ENCODE measurements at places on chromosomes 7 and 10.

GRCh38 chr7:33909318-33909717 is 4.0 kb downstream of the BMPER start:
- no peak for DNase-seq

- DNase-seq: no peak
Observed at GRCh38 chr7:29480451-29480850, 83.2 kb upstream of the PRR15 start.

DNA sequence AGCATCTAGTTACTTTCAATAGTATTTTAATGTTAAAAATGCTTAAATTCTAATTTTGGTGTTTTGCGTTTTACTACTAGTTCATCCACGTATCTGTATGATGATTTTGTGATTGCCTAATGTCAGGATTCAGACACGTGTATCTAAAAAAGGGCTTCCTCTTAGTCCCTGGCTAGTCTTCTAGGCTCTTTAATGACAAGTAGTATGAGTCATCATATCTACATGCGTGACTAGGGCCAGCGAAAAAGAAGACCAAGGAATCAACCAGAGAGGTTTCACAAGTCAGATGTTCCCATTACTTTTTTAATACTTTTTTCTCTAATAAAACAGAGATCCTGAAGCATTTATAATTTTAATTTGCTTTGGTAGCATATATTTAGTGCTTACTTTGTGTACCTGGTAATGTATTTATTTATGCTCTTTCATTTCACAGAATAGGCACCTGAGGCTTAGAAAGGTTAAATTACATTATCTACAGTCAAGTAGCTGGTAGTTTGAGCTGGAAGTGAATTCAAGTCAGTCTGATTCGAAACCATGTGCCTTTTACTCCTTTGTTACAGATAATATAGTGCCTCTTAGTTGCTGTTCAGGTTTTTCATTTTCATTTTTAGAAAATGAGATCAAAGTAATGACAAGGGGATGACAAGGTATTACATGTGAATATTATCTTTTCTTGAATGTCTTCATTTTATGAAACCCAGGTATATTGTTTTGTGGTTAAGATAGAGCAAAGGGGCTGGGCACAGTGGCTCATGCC is 140.3 kb downstream of the FOXP2 start:
- DNase-seq: no peak

DNA sequence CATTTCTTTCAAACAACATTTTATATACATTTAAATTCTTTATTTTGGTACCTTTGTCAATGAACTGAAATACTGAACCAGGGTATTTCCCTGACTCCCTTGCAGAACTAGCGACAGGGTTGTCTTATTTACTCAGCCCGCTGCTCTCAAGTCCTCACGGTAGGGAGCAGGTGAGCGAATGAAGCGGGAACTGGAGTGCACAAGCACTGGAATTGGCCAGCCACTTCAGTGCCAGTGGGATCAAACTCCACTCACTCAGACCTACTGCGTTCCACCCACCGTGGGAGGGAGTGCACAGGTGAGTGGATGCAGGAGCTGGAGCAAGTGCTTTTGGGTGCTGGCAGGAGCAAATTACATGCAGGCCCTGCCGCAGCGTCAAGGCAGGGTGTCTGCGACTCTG is 28.1 kb upstream of the NEUROD6 start:
- DNase-seq: no peak

- DNase-seq: no peak
Observed at GRCh38 chr7:36129048-36129534, 24.0 kb upstream of the EEPD1 start.

GRCh38 chr7:103445228-103446048 is 569 bp downstream of the SLC26A5 start:
- DNase-seq: no peak

- no peak for DNase-seq
Observed at GRCh38 chr10:125982260-125982948, 86.0 kb downstream of the FANK1 start.

DNA sequence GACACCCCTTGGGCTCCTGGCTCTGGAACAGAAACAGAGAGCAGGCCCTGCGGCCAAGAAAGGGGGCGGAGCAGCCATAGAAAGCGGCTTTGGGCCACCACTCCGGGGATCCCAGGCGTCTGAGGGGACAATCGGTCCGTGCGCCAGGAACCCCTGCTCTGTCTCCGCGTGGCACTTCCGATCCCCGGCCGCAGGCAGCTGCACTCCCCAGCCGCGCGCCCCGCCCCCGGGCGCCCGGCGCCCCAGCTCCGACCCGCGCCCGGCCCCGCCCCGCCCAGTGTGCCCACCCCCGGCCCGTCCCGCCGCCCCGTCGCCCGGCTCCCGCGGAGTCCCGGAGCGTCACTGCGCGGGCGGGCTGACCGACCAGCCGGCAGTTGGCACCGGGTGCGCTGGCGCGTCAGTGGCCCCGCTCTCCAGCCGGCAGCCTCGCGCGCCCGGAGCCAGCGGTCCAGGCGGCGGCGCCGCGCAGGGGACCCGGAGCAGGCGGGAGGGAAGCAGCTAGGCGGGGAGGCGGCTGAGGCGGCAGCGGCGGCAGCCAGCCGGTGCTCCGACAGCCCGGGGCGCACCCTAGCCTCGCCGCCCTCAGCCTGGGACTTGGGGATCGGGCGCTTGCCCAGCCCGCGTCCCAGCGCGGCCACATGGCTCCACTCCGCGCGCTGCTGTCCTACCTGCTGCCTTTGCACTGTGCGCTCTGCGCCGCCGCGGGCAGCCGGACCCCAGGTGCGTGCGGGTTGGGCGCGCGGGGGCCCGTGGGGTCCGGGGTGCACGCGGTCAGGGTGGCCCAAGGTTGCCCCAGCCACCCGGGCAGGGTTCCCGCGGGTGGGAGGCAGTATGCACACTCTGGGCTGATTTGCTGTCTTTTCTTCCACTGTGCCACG is at the start of gene ADAMTS14:
Gene ADAMTS14, plus strand, starts transcription at position 342 of the 878 bp plus-strand sequence. Its CDS starts 297 bp downstream, at position 639.
- DNase-seq: no peak

GRCh38 chr7:37065779-37066271 is 341.5 kb upstream of the AOAH start:
- DNase-seq: no peak

DNA sequence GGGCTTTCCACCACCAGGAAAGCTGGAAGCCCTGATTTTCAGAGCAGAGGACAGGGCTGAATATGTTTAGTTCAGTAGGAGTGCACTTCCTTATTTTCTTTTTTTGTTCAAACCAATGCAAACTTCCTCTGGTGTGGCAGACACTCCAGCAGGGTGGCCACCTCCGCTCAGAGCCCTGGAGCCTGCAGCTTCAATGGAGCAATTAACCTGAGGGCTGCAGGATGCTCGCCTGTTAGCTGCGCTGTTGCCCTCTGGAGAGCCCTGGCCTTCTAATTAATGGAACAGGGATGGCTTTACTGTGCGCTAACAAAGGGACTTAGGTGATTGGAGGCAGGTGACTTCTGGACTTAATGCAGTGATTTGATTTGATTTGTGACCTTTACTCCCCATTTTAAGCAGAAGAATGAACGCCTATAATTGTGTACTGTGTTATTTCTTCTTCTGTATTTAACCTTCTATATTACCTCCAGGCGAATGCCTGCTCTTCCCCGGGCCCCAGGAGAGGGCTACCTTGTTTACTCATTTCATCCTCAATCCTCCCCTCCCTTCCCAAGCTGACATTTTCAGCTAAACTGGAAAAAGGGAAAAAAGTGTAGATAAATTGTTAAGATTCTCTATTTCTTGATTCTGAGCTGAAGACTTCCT is 123.0 kb upstream of the CTBP2 start:
- DNase-seq: no peak

DNA sequence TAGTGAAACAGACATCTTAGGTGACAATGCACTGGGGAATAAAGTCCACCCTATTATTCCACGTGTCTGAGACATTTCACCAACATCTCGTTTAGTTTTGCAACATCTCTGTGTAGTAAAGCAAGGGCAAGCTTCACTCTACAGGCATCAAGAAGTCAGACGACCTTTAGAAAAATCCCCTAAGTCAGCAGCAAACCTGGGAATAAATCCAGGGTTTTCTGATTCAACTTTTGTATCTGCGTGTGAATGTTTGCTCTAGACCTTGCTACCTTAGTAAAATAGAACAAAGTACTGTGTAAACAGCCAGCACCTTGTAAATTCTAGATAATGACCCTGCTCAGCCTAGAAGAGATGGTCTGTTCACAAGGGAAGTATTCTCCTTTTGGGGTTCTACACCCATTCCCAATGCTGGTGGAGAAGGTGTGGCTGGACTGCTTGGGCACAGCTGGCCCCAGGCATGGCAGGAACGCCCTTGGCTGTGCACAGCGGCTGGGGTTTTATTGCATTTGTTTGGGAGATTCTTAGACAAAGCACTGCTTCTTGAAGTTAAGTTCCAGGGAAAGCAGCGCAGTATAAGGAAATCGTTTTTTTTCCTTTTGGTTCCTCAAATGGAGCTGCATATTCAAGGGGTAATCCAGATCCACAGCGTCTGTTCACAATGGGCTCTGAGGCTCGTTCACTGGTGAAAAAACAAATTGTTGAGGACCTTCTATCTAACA is 38.3 kb upstream of the GALNTL5 start:
- DNase-seq: no peak

DNA sequence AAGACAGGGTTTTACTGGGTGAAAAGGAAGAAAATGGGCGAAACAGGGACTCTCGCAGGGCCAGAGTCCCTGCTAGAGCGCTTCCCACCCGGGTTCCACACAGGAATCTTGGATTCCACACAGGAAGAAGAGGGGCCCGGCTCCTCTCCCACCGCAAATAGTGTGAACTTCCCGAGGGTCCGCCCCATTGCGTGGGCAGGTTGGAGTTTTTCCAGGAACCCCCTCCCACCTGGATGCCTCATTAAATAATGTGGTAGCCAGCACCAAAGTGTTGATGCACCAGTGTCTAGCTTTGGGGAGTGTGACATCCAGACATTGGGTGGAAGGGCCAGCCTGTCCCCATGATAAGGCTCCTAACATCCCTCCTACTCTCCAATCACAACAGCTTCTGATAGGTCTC is 330.3 kb upstream of the ZNF32 start:
- DNase-seq: no peak

- DNase-seq: no peak
Observed at GRCh38 chr10:25631471-25631870, 302.6 kb upstream of the MYO3A start.

GRCh38 chr7:42217548-42217947 is 19.5 kb downstream of the GLI3 start:
- no peak for DNase-seq

DNA sequence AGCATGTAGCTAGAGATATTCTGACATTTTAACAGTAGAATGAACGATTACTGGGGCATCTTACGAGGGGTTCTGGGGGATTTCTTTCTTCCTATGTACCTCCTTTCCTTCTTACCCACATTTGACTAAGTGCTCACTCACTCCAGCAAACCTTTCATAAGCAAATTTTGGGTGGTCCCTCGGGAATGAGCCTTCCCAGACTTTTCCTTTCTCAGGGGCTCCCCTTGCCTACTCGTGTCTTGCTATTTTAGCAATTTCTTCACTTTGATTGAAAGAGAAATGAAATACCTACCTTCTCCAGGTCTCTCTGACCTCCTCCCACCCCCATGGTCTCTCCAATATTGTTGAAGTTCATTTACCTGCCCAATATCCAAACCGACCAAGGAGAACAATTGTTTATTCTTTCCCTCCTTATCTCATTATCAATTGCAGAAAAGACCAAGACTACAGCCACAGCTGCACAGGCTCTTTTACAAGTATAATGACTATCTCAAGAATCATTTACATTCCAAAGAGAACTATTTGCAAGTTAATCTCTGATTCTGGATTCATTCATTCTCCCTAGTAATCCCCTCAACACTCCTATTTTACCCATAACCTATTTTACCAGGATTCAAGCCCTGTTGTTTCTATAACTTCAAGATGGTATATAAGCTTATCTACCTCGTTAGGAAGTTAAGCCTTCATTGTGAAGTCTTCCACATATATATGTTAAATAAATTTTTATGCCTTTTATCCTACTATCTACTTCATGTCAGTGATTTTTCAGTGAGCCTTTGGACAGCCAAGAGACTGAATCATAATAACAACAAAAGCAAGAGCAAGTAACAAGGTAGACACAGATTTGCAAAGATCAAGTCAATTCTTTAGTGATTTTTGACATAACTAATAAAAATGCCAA is 480.6 kb downstream of the IPMK start:
- no peak for DNase-seq

DNA sequence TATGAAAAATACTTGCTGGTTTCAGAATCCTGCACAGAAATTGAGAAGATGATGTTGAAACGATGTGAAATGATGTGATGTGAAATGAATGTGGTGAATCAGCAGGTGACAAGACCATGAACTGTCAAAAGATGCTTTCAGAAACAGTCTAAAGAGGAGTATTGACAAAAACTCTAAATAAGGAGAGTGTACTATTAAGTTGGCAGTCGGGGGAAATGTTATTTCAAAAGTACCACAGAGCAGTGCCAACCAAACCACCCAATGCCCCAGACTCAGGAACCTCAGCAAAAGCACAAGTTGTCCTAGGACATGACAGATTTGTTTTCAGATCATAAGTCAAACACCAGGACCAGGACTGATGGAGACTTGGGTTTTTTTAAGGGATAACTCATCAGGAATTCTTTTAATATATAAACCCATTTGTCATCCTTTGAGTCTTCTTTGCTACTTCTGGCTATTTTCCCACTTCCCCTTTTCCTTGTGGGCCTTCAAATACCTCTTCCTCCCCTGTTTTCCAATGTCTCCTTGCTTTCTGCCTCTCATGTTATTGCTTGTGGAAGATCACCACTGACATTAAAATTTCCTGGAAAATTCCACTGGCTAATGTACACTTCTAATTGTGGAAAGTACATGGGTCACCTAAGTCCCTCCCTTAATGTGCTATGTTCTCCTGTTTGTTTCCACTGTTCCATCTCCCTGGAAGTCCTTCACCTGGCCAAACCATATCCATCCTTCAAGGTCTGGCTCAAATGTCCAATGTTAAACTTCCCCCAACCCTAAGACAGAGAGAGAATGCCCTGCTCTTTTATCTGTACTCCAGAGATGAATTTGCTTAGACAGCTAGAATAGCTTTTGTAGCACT is 10.2 kb upstream of the PPP1R3C start:
- DNase-seq: no peak

- no peak for DNase-seq
Observed at GRCh38 chr7:55108818-55109217, 90.0 kb downstream of the EGFR start.

DNA sequence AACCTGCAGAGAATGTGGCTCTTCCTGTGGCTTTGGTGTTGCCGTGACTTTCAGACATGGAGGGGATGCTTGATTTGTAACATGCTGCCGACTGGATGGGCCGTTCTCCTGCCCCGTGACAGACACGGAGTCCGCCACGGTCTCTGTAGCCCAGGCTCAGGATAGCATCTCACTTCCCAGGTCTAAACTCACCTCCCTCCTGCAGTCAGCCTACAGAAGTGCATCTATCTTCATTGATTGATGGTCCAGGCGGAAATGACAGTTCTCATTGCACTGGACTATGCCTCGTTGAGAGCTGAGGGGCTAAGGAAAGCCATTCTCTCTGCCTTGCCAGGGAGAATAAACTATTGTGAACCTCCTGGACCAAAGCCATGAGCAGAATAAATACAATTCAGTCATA is 77.5 kb downstream of the CHN2 start:
- no peak for DNase-seq

- no peak for DNase-seq
Observed at GRCh38 chr10:50385624-50386023, 134.3 kb upstream of the ASAH2 start.

DNA sequence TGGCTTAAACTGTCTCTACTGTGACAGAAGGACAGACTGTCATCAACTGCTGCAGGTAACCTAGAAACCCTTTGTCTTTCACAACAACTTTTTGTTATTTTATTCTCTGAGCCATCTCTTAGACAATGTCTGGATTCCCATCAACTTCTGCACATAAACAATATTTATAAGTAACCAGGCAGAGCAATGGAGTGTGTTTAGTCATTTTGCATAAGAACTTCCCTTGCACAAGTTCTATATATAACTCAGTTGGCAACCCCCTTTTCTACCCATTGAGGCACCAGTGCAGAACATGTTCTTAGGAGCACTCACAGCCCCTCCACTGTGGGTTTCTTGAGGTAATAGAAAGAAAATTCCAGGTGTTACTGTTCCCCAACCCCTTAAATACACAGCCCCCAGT is 65.0 kb upstream of the IL6 start:
- no peak for DNase-seq
